ENCODE measurements at places on chromosomes 5 and 9. TPM values are rescaled to one million over a fixed set of nuclear protein-coding genes. Genes with fewer than 3 reads are reported as not detected.
A peak's percentile ranks its signal among the peaks of the same experiment; 100 is the strongest.

GRCh38 chr9:94919376-94920098, 193.0 kb downstream of the AOPEP start:
- DNase-seq, result no peak

- DNase-seq, result no peak
These were observed 17.6 kb upstream of the HAVCR1 start for GRCh38 chr5:157076558-157076957.

- peak; percentile 60 for DNase-seq
These were observed 114.2 kb downstream of the LHFPL2 start for GRCh38 chr5:78534148-78534904.

GRCh38 chr5:143197260-143197656, 206.2 kb downstream of the NR3C1 start:
- DNase-seq, result no peak

Gene PCDHGB4
- 7.6 TPM for total RNA-seq

Gene DRD1
- not detected for total RNA-seq

Gene HK3
- total RNA-seq, result 1.5 TPM
